ENCODE measurements at places on chromosomes 7 and 10. TPM values are rescaled to one million over a fixed set of nuclear protein-coding genes. Genes with fewer than 3 reads are reported as not detected.

- no peak for DNase-seq
These were observed 225.7 kb upstream of the NPVF start for GRCh38 chr7:25454020-25454419.

The APBB1IP gene
- total RNA-seq: not detected

DNA sequence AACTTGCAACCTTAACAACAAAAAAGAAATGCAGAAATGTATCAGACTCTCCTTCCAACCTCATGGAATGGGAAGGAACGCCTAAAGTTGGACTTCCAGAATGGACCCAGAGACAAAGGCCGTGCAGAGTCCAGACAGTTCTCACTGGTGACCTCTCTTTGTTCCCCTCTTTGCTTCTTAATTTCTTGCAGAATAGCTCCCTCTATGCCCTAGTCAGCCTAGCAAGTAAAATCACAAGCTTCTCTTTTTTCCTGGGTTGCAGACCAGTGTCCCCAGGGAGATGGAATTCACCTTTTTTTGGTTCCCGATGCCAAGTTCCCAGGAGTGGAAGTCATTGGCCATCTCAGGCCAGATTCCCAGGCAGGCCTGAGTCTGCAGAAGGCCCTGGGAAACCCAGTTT, 278.0 kb downstream of the CCSER2 start:
- DNase-seq: no peak

DNA sequence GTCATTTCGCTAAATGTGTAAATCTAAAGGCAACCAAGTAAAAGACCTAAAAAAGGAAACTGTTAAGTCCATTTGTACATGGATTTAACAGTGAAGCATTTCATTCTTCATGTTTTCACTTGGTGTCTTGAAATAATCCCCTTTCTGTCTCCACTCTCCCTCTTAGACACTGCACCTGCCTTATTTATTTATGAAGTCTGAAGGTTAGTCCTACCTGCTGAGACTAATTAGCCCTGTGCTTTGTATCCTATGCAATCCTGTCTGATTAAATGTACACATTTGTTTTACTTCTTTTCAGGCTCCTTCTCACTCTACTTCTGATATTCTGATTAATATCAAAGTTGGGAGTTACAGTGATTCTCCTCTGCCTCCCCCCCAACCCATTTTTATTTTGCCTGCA, 1.9 kb upstream of the TCF7L2 start:
- DNase-seq: no peak

The ICA1 gene
- not detected for total RNA-seq

DNA sequence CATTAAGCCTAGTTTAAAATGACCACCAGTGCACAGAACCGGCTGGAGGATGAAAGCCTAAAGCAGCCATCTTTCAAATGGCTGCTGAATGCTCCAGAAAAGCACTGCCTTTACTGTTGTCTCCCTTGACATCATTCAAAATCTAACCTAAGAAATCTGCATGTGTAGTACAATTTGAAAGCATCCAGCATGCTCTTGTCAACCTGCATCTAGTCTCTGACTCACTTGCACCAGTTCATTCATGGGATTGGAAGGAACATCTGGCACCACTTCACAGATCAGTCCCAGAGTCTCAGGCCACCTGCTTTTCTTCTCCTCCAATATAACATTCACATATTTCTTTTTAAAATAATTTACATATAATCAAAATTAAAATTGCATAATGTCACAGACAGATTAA, 76.2 kb downstream of the RNF133 start:
- DNase-seq: no peak

GRCh38 chr10:133062085-133062484, 25.6 kb upstream of the ADGRA1 start:
- DNase-seq: no peak

DNA sequence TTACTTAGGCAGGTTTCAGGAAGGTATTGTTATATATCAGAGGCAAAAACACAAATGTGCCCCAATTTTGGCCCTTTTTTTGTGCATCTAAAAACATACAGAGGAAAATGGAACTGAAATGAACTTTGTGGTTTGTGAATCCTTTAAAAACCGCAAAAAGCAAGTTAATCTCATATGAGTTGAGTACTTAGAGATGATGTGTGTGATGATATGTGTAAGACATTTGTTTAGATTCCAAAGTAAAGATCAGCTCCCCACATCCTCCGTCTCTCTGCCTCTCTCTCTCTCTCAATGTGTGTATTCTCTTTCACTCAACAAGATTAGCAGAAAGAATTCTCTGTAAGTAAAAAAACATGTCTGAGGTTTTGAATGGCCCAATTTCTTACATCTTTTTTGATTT, 201.9 kb downstream of the MALRD1 start:
- DNase-seq: no peak

The SLC16A9 gene
- total RNA-seq: 0.42 TPM

DNA sequence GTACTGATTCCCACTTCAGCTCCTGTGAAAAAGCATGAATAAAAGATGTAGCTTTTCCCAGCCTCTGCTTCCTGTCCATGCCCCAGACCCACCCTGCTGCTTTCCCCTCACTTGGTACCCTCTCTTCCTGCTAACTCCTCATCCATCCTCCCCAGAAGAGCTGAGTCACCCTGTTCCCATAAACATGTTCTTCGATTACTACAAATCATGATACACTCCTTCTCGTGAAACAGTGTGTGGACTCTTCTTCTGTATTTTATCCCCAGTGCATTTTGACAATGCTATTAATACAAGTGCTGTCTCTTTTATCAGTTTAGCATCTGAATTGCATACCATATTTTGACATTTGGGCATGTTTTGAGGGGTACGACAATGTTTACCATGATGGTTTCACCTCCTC, 45.8 kb upstream of the SORBS1 start:
- no peak for DNase-seq

The HOXA2 gene
- 2.3 TPM for total RNA-seq

- DNase-seq: peak; percentile 23
These were observed 258.6 kb upstream of the MKI67 start for GRCh38 chr10:128384831-128385230.

GRCh38 chr10:71241114-71241829, 28.9 kb downstream of the UNC5B start:
- DNase-seq: no peak

The FAM24B gene
- 11.7 TPM for total RNA-seq

- no peak for DNase-seq
These were observed 171.9 kb upstream of the LRRN3 start for GRCh38 chr7:110918949-110919548.

DNA sequence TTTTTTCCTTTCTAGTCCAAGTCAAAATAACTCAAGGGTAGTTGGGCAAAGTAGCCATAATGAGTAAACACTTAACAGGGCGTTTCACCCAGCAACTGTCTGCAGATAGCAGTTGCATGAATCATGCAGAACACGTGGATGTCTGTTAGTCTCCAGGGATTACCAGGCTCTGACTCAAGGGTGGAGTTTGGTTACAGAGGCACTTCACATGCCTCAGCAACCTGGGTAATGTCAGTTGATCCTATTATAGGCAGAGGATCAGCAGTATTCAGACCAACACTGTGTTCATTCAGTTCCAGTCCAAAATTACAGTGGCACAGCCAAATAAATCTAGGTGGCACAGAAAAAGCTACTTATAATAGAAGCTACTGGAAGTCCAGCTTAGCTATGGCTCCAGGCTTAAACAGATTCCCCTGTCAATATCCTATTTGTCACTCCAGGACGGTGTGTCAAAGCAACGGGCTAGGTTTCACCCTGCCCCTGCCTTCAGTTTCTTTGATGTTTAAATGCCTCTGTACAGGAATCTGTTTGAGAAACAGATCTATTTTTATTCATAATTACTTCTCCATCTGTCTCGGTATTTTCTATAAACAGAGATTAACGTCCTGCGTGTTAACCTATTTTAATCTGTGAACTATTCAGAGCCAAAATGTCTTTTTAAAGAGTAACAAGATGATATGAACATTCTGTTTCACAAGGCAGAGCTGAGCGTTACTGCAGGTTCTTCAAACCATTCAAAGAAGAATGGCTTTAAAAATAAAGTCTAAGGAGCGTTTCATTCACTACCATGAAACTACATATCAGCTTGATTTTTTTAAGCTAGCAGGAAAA, 162.6 kb upstream of the AKR1E2 start:
- DNase-seq: peak; percentile 97

The PWWP2B gene
- total RNA-seq: 4.2 TPM

DNA sequence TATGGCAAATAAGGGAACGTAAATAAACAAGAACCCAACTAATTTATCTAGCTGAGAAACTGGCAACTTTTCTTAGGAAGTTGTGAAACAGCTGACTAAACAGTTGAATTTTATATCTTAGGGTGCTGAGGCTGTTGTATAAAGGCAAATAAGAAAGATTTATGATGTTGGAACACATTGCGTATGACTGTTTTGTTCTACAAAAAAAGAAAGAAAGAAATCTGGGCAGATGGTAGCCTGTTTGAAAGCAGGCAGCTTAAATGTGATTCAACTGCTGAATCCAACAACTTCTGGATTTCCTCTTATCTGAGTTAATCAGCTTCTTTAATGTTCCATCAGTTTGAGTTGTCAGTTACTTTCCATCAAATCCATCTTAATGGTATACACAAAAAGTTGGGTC, 214.5 kb downstream of the SNX13 start:
- no peak for DNase-seq

- no peak for DNase-seq
These were observed 87.8 kb downstream of the LARP4B start for GRCh38 chr10:843703-844102.

DNA sequence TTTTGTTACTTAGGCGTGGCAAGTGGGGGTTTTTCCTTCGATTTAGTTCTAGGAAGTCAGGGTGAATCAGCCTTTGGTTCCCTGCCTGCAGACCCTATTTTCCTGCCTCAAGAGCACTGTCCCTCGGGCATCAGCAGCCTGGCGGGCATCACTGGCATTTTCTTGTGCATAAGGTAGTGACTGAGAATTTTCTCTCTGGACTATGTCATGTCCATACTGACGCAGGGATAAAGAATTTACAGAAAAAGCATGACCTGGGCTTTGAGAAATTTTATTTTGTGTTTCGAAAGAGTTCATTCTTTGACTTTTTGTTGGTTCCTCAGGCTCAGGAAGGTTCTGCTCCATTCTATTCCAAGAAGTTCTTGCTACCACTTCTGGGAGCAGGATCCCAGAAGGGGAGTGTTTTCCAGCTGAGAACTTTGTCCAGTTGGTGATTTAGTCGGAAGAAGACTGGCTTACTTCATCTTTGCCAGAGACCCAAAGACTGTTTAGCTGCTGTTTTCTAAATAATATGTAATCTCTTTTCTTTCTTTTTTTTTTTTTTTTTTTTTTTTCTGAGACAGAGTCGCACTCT, 213.9 kb upstream of the SH2B2 start:
- no peak for DNase-seq

The NPSR1 gene
- total RNA-seq: not detected

The C10orf53 gene
- total RNA-seq: not detected

- no peak for DNase-seq
These were observed 22.4 kb downstream of the GNG11 start for GRCh38 chr7:93943816-93944540.

DNA sequence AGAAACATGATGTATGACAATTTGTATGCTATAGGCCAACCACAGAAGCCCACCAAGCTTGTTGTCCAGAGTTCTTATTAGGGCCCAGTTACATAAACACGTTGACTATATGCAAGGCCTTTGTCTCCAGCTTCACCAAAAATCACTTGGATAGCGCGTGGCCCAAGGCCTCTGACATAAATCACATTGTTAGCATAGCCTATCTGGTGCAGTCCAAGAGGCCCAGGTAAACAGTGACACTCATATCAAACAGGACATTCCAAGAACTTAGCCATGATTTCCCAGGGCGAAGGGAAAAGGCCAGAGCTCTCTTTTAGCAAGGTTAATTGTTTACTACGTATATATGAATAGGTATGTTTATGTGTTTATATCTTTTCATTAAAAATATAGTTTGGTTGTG, 337.2 kb upstream of the CELF2 start:
- no peak for DNase-seq

- no peak for DNase-seq
These were observed 183.6 kb upstream of the DGKB start for GRCh38 chr7:15086131-15086611.

- DNase-seq: no peak
These were observed 17.9 kb downstream of the PFKFB3 start for GRCh38 chr10:6220418-6221191.

DNA sequence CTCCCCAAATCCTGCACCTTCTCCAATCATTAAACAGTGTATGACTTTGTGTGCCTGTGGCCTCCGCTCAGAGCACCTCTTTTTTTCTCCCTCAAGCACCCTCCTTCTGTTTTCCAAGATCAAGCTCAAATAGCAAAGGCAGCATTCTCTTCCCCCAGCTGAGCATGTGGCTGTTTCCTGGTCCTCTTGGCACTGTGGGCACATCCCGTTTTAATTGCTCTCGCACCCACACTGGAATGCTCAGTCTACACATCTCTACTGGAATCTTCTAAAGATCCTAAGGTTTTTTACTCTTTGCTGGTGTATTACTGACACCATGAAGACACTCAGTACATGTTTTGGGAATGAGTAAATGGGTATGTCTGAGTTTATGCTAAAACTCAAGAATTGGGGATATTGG, 107.4 kb downstream of the WDFY4 start:
- DNase-seq: no peak

The BCAP29 gene
- 176 TPM for total RNA-seq

GRCh38 chr10:4058514-4059029, 273.6 kb upstream of the KLF6 start:
- DNase-seq: no peak

The MSS51 gene
- 0.71 TPM for total RNA-seq

The CALML3 gene
- total RNA-seq: not detected

- DNase-seq: no peak
These were observed 131.9 kb downstream of the SDK1 start for GRCh38 chr7:3432911-3433310.

DNA sequence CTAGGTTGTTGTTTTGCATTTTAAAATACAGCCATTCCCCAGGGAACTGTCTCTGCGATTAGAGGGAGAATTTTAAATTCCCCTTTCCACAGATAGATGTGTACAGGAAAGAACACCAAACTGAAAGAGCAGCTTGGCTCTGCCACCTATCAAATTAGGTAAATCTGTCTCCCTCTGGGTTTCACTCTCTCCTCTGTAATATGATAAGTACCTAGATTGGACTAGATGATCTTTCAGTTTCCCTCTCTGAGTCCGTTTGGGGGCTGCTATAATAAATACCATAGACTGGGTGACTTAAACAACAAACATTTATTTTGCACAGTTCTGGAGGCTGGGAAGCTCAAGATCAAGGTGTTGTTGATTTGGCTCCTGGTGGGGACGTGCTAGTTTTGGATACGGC, 186.0 kb downstream of the KIF20B start:
- DNase-seq: no peak

The MCM10 gene
- total RNA-seq: 39.3 TPM

The LIPN gene
- total RNA-seq: not detected

All from SJSA1 (cell line).